ENCODE measurements at places on chromosomes 7 and 10.

GRCh38 chr7:77391230-77391629 is 24.9 kb downstream of the GSAP start:
- no peak for DNase-seq

- DNase-seq: no peak
These were observed 31.6 kb downstream of the ENO4 start for GRCh38 chr10:116880716-116881482.

- DNase-seq: peak; percentile 81
These were observed 1.7 kb downstream of the TRIM8 start for GRCh38 chr10:102645741-102646609.

GRCh38 chr10:103090911-103091310 is 102.2 kb downstream of the NT5C2 start:
- DNase-seq: no peak

GRCh38 chr10:132899751-132900065 is 42.7 kb downstream of the CFAP46 start:
- no peak for DNase-seq

Measured in CD4-positive, alpha-beta T cell treated with Interleukin-17A for 4 hours (primary cell).